ENCODE measurements at places on chromosomes 3 and 15.

GRCh38 chr3:153348457-153349107, 186.6 kb downstream of the RAP2B start:
- no peak for DNase-seq

DNA sequence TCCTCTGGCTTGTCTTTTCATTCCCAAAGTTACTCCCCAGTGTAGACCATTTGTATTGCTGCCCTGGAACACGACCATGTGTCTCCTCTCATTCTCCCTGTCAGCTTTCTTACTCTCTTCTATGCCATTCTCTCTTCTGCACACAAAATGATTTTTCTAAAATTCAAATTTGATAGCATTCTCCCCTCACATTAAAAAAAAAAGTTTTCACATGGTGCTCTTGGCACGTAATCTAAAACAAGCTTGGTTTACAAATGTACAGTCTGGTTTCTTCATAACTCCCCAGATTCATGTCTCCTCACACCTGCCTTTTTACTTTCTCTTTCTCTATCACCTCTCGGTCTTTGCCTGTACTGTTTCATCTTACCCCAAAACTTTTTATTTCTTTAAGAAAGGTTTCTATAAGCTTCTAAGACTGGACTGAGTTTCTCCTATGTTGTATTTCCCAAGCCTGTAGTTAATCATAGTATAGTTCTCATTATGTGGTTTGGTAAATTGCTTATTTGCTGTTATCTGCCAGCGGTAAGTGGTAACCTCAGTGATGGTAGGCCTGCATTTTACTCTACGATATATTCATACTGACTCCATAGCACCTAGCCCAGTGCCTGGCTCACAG, 31.2 kb downstream of the BCHE start:
- DNase-seq: no peak

DNA sequence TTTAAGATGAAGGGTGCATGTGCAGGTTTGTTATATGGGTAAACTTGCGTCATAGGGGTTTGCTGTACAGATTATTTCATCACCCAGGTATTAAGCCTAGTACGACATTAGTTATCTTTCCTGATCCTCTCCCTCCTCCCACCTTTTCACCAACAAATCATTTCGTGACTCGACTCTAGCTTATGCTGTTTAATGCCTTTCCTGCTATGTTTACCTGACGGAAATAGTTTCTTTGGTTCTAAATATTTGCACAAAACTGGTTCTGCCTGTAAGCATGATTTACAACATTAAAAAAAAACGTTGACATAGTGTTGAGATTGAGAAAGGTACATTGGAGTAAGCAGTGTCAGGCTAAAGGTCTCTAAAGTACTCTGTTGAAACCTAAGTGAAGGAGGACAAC, 2.4 kb downstream of the GNL3 start:
- no peak for DNase-seq

DNA sequence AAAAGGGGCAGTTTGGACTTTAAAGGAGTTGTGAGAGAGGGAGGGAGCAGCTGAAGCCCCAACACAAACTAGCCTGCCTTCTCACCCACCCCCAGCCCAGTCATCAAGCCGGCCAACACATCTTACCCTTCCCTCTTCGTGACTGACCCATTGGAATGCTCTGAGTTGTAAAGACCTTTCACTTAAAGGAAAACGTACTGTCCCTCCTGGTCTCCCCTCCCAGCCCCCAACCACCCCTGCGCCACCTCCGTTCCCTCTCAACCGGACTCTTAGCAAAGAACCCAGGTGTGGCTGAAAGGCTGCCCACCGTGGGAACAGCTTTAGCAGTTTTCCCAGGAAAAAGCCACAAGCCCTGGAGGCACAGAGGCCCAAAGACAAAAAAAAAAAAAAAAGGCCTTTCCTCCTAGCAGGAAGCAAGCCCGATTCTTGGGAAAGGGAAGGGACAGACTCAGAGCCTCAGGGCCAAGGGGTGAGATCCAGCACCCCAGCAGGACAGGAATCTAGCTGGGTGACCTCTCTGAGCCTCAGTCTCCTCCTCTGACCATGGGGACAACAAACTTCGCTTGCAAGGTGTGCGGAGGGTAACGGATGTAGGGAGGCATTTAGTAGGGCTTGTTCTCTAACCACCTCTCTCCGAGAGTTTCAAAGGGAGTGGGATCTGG, 2.4 kb downstream of the CYP11A1 start:
- DNase-seq: no peak

DNA sequence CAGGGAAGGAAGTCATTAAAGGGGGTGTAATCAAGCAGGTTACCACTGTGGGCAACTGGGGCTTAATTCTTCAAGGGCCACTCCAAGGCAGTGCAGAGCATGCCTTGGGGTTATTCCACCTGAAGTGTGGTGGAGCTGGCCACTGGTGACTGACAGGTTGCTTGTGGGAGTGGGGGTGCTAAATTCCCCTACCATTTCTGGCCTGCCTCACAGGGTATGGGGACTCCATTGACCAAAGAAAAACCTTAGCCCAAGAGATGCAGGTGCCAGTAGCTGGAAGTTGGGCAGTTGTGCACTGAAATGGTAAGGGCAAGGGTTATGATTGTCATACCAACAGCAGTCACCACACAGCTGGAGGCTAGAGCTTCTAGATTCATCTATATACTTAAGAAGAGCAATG, 93.4 kb downstream of the ZNF621 start:
- no peak for DNase-seq

DNA sequence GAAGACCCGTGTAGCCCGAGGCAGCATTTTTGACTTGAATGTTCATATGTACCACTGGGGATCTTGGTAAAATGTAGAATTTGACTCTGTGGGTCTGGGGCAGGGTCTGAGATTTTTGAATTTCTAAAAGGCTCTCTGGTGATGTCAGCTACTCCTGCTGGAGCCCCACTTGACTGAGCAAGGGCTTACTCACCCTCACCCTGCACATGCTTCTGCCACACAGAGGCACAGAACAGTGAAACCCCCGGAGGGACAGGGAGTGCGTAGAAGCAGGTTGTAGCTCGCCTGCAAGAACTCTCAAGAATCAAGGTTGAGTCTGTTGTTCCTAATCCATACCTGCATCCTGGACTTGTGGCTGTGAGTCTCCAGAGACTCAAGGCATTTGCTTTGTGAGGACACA, 41.1 kb downstream of the SLCO3A1 start:
- DNase-seq: no peak
